ENCODE measurements at places on chromosomes 1 and 21.

- H3K4me1 ChIP-seq: no peaks in the 10 kb centered on the region
- peaks cover 4% of the 10 kb centered on the region for H3K27me3 ChIP-seq
- no peak for DNase-seq
- no peak overlapping the region for H3K27ac ChIP-seq
- H3K36me3 ChIP-seq: no peaks in the 10 kb centered on the region
These were observed 471.7 kb upstream of the VAMP3 start for GRCh38 chr1:7299329-7299799.

DNA sequence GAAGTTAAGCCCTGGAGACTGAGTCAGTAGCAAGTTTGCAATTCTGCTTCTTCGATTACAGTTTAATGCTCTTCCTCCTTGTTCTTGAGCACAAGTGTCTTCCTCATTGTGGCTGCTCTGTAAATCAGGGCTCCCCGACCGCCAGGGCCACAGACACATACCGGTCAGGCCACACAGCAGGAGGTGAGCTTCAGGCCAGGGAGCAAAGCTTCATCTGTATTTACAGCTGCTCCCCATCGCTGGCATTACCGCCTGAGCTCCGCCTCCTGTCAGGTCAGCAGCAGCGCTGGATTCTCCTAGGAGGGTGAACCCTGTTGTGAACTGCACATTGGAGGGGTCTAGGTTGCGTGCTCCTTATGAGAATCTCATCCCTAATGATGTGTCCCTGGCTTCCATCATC, 1.7 kb upstream of the TRAPPC10 start:
- H3K36me3 ChIP-seq: peaks cover 19% of the 10 kb centered on the region
- peaks cover 42% of the 10 kb centered on the region for H3K4me1 ChIP-seq
- no peaks in the 10 kb centered on the region for H3K27me3 ChIP-seq
- H3K4me3 ChIP-seq: peak overlapping the region; percentile 19

GRCh38 chr1:197200272-197200899, 53.9 kb upstream of the ASPM start:
- peaks cover 63% of the 10 kb centered on the region for H3K4me1 ChIP-seq
- peak; percentile 45 for DNase-seq
- peak overlapping the region; percentile 98 for H3K4me3 ChIP-seq
- peaks cover 16% of the 10 kb centered on the region for H3K36me3 ChIP-seq
- H3K27ac ChIP-seq: peak overlapping the region; percentile 96

DNA sequence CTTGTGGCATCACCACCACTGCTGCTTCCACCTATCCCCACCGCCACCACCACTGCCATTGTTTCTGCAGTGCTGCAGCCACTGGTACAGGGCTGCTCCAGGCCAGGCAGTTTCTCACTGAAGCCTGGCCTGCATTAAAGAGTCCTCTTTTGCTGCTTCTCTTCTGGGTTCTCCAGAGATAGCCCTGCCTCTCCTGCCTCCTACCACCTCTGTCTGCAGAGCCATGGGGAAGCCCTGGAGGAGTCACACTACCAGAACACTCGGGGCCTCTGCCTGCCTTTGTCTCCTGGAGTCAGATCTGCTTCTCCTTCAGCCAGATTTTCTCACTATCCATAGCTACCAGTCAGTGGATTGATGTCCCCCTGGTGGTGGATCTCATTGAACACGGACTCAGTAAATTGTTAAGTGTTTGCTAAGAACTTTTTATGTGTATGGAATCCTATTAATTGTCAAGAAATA, 37.7 kb upstream of the DDAH1 start:
- no peak overlapping the region for H3K4me3 ChIP-seq
- no peak for DNase-seq
- peaks cover 19% of the 10 kb centered on the region for H3K27me3 ChIP-seq
- no peaks in the 10 kb centered on the region for H3K4me1 ChIP-seq

DNA sequence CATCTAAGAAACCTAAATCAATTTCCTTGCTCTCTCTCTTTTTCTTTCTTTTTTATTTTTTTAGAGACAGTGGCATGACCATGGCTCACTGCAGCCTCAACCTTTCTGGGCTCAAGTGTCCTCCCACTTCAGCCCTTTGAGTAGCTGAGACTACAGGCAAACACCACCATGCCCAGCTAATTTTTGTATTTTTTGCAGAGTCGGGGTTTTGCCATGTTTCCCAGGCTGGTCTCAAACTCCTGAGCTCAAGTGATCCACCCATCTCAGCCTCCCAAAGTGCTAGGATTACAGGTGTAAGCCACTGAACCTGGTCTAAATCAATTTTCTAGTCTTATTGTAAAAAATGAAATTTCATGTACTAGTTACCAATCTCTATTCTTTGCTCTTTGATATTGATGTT, 108.9 kb downstream of the LHX8 start:
- no peaks in the 10 kb centered on the region for H3K36me3 ChIP-seq
- H3K4me3 ChIP-seq: no peak overlapping the region
- H3K27ac ChIP-seq: no peak overlapping the region

DNA sequence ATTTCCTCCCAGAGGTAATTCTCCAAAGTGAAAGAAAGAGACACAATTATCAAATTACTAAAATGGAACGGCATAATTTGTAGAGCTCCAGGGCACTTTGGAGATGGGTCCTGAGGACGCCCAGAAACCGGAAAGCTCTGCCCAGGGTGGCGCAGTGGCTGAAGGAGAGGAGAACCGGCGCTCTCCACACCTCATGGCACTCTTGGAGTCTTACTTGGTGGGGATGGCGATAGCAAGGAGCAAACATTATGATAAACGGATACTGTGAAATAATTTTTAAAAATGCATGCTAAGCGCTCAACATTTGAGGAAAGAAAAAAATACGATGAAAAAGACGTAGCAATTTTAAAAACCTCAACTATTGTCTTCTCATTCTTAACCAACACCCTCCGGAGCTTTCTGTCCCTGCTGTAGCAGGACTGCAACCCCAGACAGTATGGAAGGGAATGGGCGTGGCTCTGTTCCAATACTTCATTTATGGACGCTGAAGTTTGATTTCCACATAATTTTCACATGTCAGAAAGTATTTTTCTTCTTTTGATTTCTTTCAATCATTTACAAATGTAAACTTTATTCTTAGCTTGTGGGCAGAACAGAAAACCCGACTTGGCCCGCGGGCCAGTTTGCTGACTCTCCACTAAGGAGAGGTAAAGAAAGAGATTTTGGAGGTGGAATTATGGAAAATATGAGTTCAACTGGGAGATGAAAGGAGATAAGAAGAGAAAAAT, 1.1 kb downstream of the S100A11 start:
- peaks cover 42% of the 10 kb centered on the region for H3K36me3 ChIP-seq
- peak overlapping the region; percentile 99 for H3K4me3 ChIP-seq
- peak; percentile 27 for DNase-seq
- H3K4me1 ChIP-seq: peaks cover 44% of the 10 kb centered on the region
- peak overlapping the region; percentile 98 for H3K27ac ChIP-seq

Measured in activated naive CD4-positive, alpha-beta T cell treated with anti-CD3 and anti-CD28 coated beads, Interleukin-2, amount 10 ng/mL, durations not matched to agents 7 days and 5 days (primary cell).